Activated CD4-positive, alpha-beta T cell treated with anti-CD3 and anti-CD28 coated beads for 4 hours (primary cell): ENCODE measurements at places on chromosomes 5 and 9.

- DNase-seq, result peak; percentile 13
Observed at GRCh38 chr9:15357050-15357653, 50.1 kb upstream of the TTC39B start.

GRCh38 chr9:70566066-70566465 lies 151.6 kb upstream of the KLF9 start:
- no peak for DNase-seq

DNA sequence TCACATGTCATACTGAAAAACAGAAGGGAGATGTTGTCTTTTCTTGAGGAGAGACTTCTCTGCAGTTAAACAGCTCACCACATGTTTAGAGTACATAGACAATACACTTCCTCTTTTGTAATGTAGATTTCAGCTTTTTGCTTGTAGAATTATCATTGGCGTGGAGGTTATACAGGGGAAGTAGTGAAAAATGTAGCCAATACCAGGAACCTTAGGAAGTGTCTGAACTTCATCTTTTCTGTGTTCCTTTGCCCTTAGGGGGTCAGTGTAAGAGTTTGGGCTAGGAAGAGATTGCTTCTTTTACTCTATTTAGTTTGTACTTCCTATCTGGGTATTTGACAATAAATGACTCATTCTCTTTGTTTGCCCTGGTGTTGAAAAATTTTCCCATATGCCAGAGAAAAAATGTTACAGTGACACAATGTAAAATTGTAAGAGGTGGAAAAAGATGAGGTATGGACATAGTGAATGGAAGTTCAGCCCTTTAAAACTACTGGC lies 21.0 kb upstream of the CDKN2B start:
- DNase-seq, result no peak

DNA sequence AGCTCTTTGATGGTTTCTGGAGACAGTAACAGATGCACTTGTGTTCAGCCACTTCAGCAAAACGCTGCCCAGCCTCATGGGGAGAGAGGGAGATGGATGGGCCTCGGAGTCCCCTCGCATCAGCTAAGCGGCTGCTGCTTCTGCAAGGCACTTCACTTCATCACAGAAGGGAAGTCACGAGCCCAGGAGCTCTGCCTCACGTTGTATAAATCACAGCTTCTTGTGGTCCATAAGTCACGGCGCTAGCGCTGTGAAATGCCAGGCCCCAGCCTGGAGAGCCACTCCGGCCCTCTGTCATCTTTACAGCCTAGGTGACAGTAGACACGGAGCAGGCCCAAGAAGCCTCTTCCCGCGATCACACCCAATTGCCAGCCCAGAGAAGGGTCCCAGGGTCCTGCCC lies 23.4 kb downstream of the DBH start:
- no peak for DNase-seq

DNA sequence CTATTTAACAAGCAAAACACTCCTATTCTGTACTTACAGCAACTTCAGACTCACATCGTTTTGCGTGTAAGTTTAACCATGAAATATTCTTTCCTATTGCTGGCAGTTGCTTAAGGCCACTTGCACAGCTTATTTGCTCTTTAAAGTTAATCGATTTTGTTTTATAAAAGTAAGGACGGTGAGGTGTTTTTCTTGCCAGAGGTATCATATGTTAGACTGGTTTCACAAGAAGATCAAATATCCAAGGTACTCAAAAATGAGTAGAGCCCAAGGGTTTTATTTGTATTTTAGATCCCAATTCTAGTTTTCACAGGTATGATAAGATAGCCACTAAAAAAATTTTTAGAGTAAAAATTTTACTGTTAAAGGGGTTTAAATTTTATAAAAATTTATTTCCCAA lies 16.2 kb downstream of the CLINT1 start:
- DNase-seq, result no peak

DNA sequence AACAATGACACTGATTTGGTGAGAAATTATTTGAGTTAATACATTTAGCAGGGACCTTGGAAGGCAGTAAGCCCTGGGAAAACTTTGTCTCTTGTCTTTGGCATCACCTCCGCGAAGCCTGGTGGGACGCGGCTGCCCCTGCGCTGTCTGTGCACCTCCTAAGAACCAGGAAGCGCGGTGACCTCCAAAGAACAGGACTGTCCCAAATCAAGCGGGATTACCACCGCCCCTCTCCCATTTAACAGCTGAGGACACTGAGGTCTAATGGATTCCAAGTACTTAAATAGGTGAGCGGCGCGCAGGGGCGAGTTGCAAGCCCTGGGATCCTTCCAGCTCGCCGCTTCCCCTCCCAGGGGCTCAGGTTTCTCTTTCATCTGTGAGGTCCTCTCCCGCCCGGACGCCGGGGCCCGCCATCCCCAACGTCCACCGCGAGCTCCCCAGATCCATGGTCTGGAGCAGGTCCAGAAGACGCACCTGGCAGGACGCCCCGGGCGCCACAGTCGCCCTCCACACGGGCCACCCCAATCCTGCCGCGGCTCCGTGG lies 432 bp downstream of the STARD4 start:
- DNase-seq, result no peak

DNA sequence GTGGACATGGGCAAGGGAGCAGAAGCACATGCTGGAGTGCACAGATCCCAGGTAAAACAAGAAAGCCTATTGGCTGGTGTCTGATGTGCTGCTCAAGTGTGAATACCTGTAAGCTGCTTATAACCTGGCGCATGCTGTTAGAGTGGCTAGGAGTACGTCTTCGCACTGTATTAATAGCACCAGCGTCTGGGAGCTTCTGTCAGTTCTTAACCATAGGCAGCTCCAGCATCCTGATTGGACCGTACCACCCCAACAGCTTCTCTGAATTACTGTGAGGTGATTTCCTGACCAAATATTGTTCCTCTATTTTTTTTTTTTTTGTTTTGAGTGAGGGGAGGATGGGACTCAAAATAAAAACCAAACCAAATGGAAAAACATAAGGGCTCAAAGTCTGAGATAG lies 987.6 kb downstream of the PTPRD start:
- no peak for DNase-seq

DNA sequence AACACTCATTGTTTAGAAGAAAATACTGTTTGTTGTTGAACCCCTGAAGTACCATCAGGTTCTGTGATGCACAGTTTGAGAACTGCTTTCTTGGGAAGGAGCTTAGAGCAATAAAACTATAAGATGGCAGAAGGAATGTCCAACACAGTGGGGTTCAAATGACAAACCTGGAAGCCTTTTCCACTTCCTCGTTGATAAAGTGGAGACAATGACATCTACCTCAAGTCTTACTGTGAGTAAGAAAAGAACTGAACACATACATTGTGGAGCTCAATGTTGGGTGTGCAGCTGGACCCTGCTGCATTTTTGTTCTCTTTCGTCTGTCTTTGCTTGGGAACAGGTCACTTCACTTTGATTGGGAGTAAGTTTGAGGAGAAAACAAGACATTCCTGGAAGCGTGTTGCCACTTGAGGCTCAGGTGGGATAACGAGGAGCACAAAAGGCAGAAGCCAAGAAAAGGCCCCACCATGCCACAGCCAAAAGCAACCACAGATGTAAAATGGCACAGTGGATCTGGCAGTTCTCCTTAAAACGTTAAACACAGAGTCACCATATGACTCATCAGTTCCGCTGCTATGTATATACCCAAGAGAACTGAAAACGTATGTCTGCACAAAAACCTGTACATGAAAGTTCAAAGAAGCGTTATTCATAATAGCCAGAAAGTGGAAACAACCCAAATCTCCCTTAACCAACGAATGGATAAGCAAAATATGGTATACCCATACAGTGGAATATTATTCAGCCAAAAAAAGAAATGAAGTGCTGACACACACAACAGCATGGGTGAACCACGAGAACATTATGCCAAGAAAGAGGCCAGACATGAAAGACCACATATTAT lies 42.9 kb upstream of the SUB1 start:
- DNase-seq, result peak; percentile 33

GRCh38 chr5:136526791-136527190 lies 161.4 kb upstream of the TRPC7 start:
- DNase-seq, result no peak

DNA sequence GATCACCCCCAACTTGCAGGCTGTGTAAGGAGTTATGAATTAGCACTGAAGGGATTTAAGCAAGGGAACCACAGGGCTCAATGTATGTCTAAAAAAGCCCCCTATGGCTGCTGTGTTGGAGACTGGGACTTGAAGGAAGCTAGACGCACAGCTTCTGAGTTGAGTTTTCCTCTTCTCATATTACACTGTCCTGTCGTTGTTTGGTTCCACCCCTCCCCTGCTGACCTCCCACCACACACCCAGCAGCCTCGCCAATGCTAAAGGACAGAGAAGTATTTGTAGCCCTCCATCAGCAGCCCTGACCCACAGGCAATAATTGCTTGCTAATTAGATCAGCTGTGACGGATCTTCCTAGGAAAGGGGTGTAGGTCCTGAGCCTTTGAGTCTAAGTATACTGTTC lies 15.1 kb upstream of the CARTPT start:
- DNase-seq, result no peak

DNA sequence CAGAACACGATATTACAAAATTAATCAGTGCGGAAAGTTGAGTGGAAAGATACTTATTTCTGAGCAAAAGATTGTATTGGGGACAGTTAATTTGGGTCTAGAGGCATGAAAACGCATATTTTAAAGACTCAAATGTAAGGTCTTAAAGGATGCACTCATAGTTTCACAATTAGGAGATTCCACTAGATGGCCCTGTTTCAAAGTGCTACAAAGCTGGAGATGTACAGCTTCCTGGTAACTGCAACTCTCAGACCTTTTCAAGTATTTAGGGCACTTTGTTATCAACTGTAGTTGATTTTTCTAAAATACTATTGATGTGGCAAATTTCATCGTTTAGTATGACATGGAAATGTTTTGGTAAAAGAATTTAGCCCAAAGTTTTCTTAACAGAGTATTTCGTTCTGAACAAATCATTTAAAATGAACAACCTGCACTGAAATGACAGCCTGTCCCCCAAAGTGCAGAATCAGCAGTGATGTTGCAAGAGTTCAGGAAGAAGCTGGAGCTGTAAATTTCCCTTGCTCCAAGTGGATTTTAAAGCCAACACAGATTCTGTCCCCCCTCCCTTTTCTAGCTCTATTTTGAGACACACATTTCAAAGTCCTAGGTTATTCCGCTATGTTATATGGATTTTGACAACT lies 16.2 kb upstream of the NDUFB6 start:
- DNase-seq, result no peak

GRCh38 chr9:35864695-35865255 lies 5.4 kb downstream of the OR13J1 start:
- no peak for DNase-seq

- DNase-seq, result no peak
Observed at GRCh38 chr9:94563548-94563947, 8.7 kb downstream of the PCAT7 start.

DNA sequence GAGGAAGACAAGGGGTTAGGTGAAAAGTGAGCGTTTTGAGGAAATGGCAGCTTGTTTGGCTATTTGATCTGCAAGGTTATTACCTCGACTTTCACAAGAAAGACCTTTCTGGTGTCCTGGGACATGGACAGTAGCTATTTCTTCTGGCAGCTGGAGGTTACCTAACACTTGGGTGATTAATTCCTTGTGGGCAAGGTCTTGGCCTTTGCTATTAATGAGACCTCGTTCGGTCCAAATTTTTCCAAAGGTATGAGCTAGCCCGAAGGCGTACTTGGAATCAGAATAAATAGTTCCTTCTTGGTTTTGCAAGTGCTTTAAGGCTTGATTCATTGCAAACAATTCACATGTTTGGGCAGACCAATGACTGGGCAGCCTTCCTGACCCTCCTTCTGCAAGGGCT lies 4.9 kb downstream of the GTF3C5 start:
- no peak for DNase-seq

DNA sequence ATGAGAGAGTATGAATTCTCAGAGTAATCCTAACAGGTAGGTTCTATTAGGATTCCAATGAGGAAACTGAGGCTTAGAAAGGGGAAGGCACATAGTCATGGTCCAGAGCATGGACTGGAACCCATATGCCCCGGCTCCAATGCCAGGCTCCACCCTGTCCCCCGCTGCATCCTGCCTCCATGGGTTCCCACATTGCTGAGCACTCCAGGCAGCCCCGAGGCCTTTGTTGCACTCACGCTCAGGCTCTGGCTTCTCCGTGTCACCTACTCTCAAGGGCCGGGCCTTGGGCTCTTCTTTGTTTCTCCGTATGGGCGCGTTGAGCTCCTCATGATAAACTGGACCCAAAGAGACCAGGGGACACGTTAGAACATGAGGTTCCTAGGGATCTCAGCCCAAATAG lies 5.0 kb upstream of the TOR1A start:
- DNase-seq, result no peak

- DNase-seq, result no peak
Observed at GRCh38 chr9:135903786-135904520, 3.4 kb downstream of the CAMSAP1 start.

GRCh38 chr9:132006677-132007370 lies 72.8 kb downstream of the MED27 start:
- DNase-seq, result no peak

DNA sequence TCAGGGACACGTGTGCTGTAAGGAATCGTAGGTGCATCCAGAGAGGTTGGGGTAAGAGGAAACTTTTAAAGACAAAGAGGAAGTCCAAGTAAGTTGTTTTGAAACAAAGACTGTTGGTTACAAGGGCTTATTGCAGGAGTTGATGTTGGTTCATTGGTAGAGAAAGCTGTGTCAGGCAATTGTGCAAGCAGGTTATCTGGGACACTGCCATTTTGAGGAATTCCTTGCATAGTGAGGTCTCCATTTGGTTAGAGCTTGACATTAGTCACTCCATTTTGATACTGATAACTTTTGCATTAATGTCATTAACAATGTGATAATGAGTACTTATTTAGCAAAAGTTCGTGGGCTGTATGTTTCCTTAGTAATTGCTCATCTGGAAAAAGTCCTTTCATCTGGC lies 24.9 kb downstream of the CNOT6 start:
- DNase-seq, result no peak

DNA sequence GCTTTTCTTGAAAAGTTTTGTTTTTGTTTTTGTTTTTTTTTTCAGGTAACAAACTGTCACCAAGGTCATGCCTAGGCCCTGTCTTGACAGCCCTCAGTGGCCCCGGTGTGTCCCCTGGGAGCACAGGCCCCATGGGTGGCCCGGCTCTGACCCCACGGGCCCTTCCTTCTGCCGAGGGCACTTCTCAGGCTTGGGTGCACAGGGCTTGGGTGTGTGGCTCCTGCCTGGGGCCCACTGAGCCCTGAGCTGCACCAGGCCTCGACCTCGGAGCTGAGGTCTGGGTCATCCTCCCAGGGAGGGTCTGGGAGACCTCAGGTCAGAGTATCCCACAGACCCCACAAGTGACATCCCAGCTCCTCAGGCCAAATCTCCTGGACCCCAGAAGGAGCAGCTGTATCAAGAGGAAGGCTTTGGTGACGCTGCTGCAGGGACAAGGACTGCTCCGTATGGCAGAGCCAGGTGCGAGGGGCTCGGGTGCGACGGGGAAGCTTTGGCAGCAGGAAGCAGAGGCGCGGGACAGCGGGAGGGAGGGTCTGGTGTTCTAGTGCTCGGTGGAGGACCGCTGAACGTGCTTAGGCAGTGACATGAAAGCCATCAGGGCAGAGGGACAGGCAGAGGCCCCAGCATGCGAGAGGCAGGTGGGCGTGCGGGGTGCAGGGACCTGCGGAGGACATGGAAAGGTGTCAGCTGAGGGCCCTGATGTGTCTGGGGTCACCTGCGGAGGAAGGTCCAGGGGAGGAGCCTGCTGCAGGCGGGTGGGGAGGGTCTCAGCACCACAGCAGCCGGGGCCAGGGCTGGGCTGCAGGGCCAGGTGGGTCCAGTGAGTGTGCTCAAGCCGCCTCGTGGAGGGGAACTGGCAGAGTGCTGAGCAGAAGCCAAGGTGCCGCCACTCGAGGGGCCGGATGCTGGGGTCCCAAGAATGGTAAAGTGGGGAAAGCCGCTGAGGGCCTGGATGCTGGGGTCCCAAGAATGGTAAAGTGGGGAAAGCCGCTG lies 18.4 kb upstream of the SLC9A3 start:
- DNase-seq, result no peak

- no peak for DNase-seq
Observed at GRCh38 chr9:123807251-123807650, 122.7 kb downstream of the DENND1A start.
